Nasal cavity respiratory epithelium epithelial cell of viscerocranial mucosa (primary cell): ENCODE measurements at places on chromosomes 12 and 14. TPM values are rescaled to one million over a fixed set of nuclear protein-coding genes. Genes with fewer than 3 reads are reported as not detected.

The SMAGP gene
- 8.9 and 24.6 TPM in 2 replicates for total RNA-seq

The RERGL gene
- not detected in 2 replicates for total RNA-seq

The COL2A1 gene
- 0.07 TPM in 1 of 2 replicates, not detected in the other for total RNA-seq

The ZNF84 gene
- 22.9 and 44.0 TPM in 2 replicates for total RNA-seq

The MORN3 gene
- 0.50 and 3.4 TPM in 2 replicates for total RNA-seq

The ACVRL1 gene
- total RNA-seq = not detected in 2 replicates

The CELA1 gene
- total RNA-seq = under 0.01 TPM in 1 of 2 replicates, not detected in the other

The RNASE7 gene
- 19.9 and 33.8 TPM in 2 replicates for total RNA-seq

The CYP46A1 gene
- 0.07 TPM in 1 of 2 replicates, not detected in the other for total RNA-seq

The HECTD4 gene
- total RNA-seq = 16.7 and 37.1 TPM in 2 replicates

The C12orf76 gene
- 21.9 and 28.8 TPM in 2 replicates for total RNA-seq

The TMEM132C gene
- total RNA-seq = not detected in 2 replicates

The MSI1 gene
- not detected in 2 replicates for total RNA-seq

The NTS gene
- total RNA-seq = not detected in 2 replicates
